ENCODE measurements at places on chromosomes 7 and 10.
A peak's percentile ranks its signal among the peaks of the same experiment; 100 is the strongest.

DNA sequence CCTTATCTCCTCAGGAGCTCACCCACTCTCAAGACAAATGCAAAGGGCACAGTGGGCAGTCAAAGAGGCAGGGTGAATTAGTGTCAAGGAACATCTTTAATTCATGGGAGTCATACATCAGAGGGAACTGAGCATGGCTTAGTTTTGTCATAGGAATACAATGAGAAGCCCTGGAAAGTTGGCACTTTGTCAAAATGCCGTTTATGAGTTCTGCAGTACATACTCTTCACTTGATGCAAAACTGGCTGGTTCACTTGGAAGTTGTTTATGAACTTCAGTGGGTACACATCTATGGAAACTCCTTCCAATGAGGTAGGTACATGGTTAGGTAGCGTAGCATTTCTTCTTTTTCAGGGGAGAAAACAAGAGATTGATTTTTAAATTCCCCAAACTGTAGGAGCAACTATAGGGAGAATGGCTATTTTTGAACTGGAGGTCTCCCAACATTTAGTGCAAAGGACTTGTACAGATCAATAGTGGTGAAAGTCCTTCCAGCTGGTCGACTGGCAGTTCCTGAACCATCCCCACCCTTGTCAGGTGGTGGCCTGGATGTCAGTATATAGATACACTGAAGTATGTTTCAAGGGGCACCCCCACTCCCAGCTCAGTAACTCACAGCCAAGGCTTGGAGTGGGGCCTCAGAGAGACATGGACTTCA, 580.5 kb downstream of the REEP3 start:
- H3K4me3 ChIP-seq = no peak overlapping the region
- DNase-seq = no peak
- H3K27ac ChIP-seq = no peak overlapping the region
- peaks cover 2% of the 10 kb centered on the region for H3K27me3 ChIP-seq
- H3K4me1 ChIP-seq = no peaks in the 10 kb centered on the region

- H3K36me3 ChIP-seq = no peaks in the 10 kb centered on the region
- no peak overlapping the region for H3K4me3 ChIP-seq
- DNase-seq = no peak
- no peaks in the 10 kb centered on the region for H3K4me1 ChIP-seq
Observed at GRCh38 chr10:72637398-72637857, 11.5 kb upstream of the MICU1 start.

GRCh38 chr7:30703756-30704155, 21.5 kb upstream of the CRHR2 start:
- no peak overlapping the region for H3K4me3 ChIP-seq
- H3K27me3 ChIP-seq = peaks cover 11% of the 10 kb centered on the region
- no peak for DNase-seq
- H3K4me1 ChIP-seq = no peaks in the 10 kb centered on the region

DNA sequence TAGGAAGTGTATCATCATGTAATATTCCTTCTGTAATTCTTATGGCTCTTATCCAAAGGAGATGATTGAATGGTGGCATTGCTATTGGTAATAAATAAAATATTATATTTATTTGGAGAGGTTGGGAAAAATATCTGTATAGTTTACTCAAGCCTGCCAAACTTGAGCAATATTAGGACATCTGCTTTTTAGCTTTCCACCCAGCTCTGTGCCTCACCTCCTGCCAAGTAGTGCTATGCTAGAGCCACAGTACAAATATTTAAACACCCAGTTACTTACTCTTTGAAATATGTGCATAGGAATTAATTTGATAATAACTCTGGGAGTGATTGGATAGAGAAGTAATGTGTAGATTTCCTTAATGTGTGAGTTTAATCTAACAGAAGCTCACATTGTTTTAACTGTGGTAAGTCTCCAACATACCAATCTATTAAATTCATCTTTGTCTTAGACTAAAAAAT, 129.2 kb downstream of the BBS9 start:
- H3K4me1 ChIP-seq = peaks cover 2% of the 10 kb centered on the region
- peaks cover 3% of the 10 kb centered on the region for H3K36me3 ChIP-seq
- H3K27me3 ChIP-seq = no peaks in the 10 kb centered on the region

DNA sequence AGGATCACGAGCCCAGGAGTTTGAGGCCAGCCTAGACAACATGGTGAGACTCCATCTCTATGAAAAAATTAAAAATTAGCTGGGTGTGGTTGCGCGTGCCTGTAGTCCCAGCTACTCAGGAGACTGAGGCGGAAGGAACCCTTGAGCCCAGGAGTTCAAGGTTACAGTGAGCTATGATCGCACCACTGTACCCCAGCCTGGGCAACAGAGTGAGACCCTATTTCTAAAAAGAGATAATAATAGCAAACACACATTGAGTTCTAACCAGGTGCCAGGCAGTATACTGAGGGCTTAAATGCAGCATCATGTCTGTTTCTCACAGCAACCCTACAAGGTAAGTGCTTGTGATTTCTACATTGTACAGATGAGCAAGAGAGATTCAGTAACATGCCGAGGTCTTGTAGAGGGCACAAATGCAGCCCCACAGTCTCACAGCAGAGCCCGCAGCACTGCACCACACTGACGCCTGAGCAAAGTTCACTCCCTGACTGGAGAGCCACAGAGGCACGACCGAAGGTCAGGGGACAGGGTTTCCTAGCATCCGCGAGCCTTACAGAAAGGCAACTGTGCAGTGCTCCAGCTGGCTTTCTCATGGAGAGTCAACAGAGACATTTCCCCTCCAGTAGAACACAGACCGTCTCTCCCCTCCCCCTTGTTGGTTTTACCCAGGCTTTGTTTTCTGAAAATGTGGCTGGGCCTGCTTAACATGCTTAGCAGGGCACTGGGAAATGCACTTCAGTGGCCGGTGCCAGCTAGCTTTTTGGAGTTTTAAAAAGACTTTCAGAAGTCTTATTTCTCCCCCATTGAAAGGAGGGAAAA, 36.5 kb downstream of the PDSS1 start:
- H3K4me1 ChIP-seq = peaks cover 23% of the 10 kb centered on the region
- H3K27me3 ChIP-seq = no peaks in the 10 kb centered on the region
- peaks cover 1% of the 10 kb centered on the region for H3K36me3 ChIP-seq
- H3K27ac ChIP-seq = peak overlapping the region; percentile 96
- no peak for DNase-seq
- H3K4me3 ChIP-seq = no peak overlapping the region

- H3K4me3 ChIP-seq = no peak overlapping the region
- no peak for DNase-seq
- H3K27me3 ChIP-seq = peaks cover 1% of the 10 kb centered on the region
- H3K27ac ChIP-seq = no peak overlapping the region
Observed at GRCh38 chr10:120486671-120487205, 29.7 kb downstream of the PLPP4 start.

GRCh38 chr7:78140109-78140508, 341.5 kb downstream of the PHTF2 start:
- H3K36me3 ChIP-seq = no peaks in the 10 kb centered on the region
- H3K4me3 ChIP-seq = no peak overlapping the region
- H3K4me1 ChIP-seq = no peaks in the 10 kb centered on the region
- DNase-seq = no peak
- H3K27me3 ChIP-seq = peaks cover 2% of the 10 kb centered on the region

DNA sequence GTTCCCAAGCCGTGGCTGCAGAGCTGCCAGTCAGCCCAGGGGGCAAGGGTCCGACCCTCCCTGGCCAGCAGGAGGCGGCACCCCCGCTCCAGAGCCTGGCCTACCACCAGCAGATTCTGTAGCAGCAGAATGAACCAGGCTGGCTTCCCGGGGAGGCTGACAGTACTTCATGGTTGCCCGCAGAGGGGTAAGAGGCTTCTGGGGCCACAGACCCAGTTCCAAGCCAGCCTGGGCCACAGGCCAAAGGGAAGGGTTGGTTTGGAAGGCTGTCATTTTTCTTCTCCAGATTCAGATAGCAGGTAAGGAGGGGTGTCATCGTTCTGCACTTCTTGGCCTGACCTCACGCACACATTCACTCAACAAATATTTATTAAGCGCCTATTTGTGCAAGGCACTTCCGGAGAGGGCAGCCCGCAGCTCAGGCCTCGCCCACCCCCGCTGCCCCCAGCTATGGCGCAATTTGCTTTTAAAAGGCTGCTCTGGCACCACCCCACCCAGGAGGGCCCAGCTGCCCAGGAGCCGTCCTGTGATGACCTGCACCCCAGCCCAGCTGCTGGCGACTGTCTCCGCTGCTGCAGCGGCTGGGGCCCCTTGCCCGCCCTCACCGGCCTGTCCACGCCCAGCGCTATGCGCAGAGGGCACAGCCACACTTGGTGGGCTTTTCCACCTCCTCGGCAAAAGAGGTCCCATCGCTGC, 168.5 kb downstream of the LCOR start:
- H3K27ac ChIP-seq = no peak overlapping the region
- peaks cover 2% of the 10 kb centered on the region for H3K27me3 ChIP-seq
- no peaks in the 10 kb centered on the region for H3K4me1 ChIP-seq
- H3K36me3 ChIP-seq = peaks cover 2% of the 10 kb centered on the region

DNA sequence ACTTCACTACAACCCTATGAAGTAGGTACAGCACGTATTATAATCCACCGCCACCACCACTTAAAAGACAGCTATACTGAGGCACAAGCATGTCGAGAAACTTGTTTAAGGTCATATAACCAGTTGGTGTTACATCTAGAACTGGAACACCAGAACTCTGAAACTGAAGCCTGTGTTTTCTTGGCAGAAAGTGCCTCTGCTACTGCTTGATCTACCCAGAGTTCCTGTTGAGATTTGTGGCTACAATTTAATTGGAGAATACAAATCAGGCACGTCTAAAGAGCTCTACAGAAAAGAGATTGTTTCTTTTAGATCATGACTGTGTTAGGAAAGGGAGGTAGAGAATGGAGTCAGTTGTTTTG, 4.3 kb upstream of the ADD3 start:
- H3K27ac ChIP-seq = peak overlapping the region; percentile 82
- H3K36me3 ChIP-seq = no peaks in the 10 kb centered on the region
- DNase-seq = no peak
- H3K27me3 ChIP-seq = no peaks in the 10 kb centered on the region
- H3K4me1 ChIP-seq = peaks cover 20% of the 10 kb centered on the region
- H3K4me3 ChIP-seq = no peak overlapping the region

- H3K4me1 ChIP-seq = no peaks in the 10 kb centered on the region
- H3K36me3 ChIP-seq = peaks cover 2% of the 10 kb centered on the region
- DNase-seq = no peak
- no peak overlapping the region for H3K27ac ChIP-seq
- H3K4me3 ChIP-seq = no peak overlapping the region
Observed at GRCh38 chr10:129993621-129994020, 29.5 kb upstream of the EBF3 start.

DNA sequence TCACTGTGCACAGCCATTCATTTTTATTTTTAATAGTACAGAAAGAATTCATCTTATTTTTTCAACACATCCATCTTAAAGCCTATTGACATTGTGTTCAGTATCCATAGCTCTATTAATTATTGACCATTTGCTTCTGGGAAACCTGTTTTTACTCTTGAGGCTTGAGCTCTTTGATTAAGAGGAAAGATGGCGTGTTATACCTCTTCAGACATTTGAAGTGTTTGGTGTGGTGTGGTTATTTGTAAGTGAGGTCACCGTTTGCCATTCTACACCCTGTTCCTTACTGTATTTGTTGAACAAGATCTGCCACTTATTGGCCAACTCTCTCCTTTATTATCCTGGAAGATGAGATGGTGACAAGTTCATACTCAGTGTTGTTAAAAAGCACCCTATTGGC, 18.4 kb downstream of the C7orf57 start:
- peaks cover 9% of the 10 kb centered on the region for H3K4me1 ChIP-seq
- H3K27me3 ChIP-seq = peaks cover 4% of the 10 kb centered on the region
- no peak overlapping the region for H3K4me3 ChIP-seq
- H3K27ac ChIP-seq = no peak overlapping the region
- H3K36me3 ChIP-seq = no peaks in the 10 kb centered on the region
- no peak for DNase-seq

DNA sequence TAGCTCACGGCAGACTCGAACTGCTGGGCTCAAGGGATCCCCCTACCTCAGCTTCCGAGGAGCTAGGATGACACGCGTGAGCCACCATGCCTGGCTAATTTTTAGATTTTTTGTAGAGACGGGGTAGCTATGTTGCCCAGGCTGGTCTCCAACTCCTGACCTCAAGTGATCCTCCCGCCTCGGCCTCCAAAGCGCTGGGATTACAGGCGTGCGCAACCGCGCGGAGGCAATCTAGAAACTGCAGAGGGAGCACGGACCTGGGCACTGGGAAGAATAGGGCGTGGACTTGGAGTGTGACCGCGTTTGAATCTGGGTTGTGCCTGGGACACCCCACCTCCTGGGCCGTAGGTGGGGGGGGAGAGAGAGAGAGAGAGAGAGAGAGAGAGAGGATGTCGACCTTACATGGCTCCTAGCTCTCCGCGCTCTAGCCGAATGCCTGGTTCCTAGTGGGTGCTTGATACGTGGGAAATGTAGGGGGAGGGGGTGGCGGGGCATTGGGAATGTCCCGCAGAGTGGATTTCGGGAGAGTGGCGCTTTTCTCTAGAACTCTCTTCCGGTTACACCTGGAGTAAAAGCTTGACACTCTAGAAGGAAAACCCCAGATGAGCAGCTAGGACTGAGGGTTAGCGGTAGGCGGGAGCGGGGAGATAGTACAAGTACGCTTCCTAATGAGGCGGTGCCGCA, 1.2 kb upstream of the MAP3K8 start:
- peak; percentile 33 for DNase-seq
- H3K27ac ChIP-seq = peak overlapping the region; percentile 99
- H3K27me3 ChIP-seq = no peaks in the 10 kb centered on the region

DNA sequence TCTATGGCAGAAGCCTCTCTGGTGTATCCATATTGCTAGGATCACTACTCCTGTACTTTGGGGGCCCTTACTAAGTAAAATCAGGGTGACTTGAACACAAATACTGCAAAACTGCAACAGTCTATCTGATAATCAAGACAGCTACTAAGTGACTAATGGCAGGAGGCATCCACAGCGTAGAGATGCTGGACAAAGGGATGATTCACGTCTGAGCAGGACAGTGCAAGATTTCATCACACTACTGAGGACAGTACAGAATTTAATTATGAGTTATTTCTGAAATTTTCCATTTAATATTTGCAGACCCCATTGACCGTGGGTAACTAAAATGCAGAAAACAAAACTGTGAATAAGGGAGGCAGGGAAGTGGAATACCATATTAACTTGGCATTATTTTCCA, 10.4 kb downstream of the CUL2 start:
- no peak overlapping the region for H3K4me3 ChIP-seq
- H3K27me3 ChIP-seq = no peaks in the 10 kb centered on the region
- peaks cover 17% of the 10 kb centered on the region for H3K4me1 ChIP-seq
- H3K27ac ChIP-seq = no peak overlapping the region
- peaks cover 14% of the 10 kb centered on the region for H3K36me3 ChIP-seq

- peaks cover 3% of the 10 kb centered on the region for H3K27me3 ChIP-seq
- no peak overlapping the region for H3K4me3 ChIP-seq
- no peak for DNase-seq
- H3K4me1 ChIP-seq = no peaks in the 10 kb centered on the region
- H3K36me3 ChIP-seq = no peaks in the 10 kb centered on the region
Observed at GRCh38 chr10:47189802-47190201, 110.2 kb upstream of the GDF10 start.

- H3K27me3 ChIP-seq = no peaks in the 10 kb centered on the region
- DNase-seq = no peak
- no peak overlapping the region for H3K4me3 ChIP-seq
- peaks cover 41% of the 10 kb centered on the region for H3K4me1 ChIP-seq
- no peak overlapping the region for H3K27ac ChIP-seq
Observed at GRCh38 chr7:129615018-129615417, 3.5 kb downstream of the NRF1 start.

DNA sequence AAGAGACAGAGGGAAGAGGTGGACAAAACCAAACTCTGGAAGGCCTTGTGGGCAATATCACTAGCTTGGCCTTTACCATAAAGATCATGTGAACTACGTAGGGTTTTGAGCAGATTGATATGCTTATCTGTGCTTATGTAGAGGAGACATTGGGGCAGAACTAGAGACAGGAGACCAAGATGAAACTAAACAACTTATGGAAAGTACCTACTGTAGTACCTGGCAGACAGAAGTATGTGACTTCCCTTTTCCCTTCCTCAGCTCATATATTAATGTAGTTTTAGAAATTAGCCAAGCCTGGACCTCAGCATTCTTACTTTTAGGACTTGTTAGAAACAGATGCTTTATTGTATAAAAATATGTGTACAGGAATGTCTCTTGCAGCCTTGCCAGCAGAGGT, 14.0 kb upstream of the IL6 start:
- peak overlapping the region; percentile 90 for H3K27ac ChIP-seq
- peak overlapping the region; percentile 0 for H3K4me3 ChIP-seq
- H3K27me3 ChIP-seq = no peaks in the 10 kb centered on the region
